ENCODE measurements at places on chromosomes 7 and 10.
A peak's percentile ranks its signal among the peaks of the same experiment; 100 is the strongest.

- DNase-seq: no peak
Measured at GRCh38 chr10:110101464-110102144, 93.8 kb downstream of the ADD3 start.

DNA sequence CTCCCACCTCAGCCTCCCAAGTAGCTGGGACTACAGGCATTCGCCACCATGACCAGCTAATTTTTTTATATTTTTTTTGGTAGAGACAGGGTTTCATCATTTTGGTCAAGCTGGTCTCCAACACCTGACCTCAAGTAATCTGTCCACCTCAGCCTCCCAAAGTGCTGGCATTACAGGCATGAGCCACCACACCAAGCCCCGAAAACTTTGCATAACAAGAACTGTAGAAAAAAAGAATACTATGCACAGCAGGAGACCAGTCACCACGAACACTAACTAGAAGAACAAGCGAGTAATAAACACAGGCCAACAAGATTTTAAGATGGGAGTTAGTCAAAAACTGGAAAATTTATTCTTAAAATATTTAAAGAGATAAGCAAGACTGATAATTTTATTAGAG is 447.0 kb downstream of the ETV1 start:
- DNase-seq: no peak

GRCh38 chr7:5502721-5503243 is 79.1 kb upstream of the TNRC18 start:
- DNase-seq: no peak

GRCh38 chr10:122347170-122347841 is 27.2 kb upstream of the PLEKHA1 start:
- DNase-seq: no peak

GRCh38 chr10:90461437-90462155 is 396.2 kb downstream of the HTR7 start:
- DNase-seq: no peak

- peak; percentile 42 for DNase-seq
Measured at GRCh38 chr10:104406715-104407650, 53.4 kb downstream of the CFAP58 start.

GRCh38 chr10:85604884-85605283 is 761.7 kb downstream of the GRID1 start:
- no peak for DNase-seq

- no peak for DNase-seq
Measured at GRCh38 chr7:92848851-92849250, 12.5 kb upstream of the CDK6 start.

DNA sequence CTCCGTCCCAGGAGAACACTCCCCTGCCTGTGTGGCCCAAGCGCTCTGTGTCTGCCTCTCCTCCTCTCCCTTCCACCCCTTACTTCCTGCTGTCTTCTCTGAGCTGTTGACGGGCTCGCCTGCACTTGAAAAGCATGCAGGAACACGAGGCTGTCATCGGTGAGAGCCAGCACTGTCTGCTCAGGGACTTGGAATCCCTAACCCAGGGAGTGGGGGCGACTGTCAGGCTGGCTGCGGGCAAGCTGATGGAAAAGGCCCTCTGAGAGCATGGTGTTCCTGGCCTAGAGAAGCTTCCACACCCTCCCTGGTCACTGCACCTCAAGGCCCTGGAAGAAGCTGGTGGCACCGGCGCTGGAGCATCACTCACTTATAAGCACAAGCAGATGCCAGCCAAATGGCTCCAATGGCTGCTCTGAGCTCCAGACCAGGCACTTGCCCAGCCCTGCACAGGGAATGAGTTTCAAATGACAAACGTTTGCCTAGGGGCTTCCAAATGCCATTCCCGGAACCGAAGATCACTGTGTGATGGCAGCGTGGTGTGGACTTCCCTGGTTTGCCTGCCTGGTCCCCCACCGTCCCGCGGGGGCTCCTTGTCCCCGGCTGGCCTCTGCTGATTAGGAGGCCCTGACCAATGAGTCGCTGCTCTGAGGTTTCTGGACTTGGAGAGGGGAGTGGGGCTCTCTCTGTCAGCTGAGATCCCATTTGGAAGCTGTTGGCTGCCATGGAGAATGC is 56.7 kb upstream of the EBF3 start:
- no peak for DNase-seq

GRCh38 chr10:32155075-32155516 is 98.9 kb upstream of the KIF5B start:
- peak; percentile 32 for DNase-seq

GRCh38 chr7:141072548-141073172 is 1.2 kb upstream of the TMEM178B start:
- DNase-seq: peak; percentile 31

- no peak for DNase-seq
Measured at GRCh38 chr7:99325001-99325493, 651 bp upstream of the ARPC1A start.

DNA sequence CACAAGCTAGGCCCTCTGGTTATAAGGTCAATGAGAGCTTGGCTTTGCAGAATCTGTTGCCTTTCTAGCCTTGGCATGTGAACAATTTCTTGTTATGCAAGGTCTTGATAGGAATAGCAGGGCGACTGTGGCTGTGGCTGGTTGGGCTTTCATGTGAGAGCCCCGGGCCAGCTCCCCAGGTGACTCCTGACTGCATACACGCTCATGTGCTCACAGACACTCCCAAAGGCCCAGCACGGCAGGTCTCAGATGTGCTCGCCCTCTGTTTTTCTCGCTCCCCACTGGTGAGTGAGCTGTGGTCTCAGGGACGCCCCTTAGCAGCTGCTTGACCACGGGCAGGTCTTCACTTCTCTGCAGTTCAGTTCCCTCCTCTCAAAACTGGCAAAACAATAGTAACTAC is 37.1 kb upstream of the ZNF32 start:
- DNase-seq: no peak

DNA sequence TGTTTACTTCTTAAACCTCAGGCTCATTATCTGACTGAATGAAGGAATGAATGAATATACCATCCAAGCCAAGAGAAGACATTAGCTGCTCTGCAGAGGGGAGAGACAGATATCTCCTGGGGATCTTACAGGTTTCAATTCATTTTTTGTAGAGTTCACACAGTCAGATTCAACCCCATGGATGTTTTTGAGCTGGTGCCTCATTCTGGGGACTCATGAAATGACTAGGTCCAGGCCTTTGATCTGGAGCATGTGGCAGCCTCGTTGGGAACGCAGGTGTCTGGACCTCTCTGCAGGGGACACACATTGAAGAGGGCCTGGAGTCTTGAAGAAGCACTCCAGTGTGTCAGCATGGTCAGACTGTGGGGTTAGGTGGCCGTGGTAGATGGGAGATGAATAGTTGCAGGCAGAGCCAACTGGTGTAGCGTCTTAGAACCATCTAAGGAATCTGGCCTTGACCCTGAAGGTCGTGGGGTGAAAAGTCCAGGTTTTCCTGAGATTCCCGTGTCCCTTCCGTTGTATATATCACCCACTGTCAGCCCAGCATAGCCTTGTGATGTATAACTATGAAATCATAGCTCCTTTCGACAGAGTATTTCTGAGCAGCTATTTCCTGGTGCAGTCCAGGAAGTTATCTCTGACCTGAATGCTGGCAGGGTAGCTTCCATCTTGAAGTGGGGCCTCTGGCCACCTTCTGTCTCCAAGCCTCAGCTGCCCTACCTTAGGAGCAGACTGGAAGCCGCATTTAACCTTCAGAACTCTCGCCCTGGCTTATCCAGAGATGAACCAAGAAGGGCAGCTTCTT is 22.3 kb downstream of the BTBD16 start:
- DNase-seq: no peak

DNA sequence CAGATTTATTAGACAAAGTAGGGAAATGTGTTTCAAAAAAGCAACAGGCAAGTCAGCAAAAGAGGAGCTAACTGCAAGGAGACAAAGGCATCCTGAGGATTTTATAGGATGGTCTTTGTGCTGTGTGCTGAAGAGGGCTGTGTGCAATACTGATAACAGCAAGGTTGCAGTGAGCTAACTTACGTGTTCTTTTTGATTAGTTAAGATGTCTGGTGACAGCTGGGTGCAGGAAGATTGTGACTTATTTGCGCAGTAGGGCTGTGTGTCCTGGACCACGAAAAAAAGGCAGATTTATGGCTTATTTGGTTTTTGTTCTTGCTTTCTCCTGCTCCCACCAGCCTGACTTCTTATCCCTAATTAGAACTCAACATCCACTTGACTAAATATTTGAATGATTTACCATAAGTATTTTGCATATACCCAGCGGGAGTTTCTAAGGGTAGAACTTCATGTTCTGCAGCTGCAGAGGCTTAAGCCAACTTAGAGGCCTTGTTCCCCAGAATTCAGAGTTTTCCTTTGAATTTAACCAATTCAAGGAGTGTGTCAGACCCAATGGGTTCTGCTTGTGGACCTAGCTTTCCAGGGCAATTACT is 119.0 kb downstream of the ANKRD26 start:
- DNase-seq: no peak

GRCh38 chr7:11601761-11602160 is 230.2 kb downstream of the THSD7A start:
- DNase-seq: no peak

- DNase-seq: no peak
Measured at GRCh38 chr7:130951976-130952876, 218.2 kb upstream of the KLF14 start.

DNA sequence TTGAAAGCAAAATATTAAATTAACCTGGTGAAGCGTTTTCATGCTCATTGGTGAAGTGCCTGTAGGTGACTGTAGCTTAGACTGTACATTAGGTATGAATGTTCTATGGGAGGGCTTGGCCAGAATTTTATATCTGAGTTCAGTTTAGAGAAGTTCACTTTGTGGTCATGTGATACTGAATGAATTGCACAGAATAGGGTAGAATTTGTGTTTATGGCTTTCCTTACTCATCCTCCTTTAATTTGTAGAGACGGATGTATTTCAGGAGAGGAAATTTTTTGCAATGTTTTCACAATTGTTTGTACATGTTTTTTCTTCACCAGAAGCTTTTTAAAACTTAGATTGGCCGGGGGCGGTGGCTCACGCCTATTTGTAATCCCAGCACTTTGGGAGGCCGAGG is 32.3 kb downstream of the REEP3 start:
- DNase-seq: no peak

DNA sequence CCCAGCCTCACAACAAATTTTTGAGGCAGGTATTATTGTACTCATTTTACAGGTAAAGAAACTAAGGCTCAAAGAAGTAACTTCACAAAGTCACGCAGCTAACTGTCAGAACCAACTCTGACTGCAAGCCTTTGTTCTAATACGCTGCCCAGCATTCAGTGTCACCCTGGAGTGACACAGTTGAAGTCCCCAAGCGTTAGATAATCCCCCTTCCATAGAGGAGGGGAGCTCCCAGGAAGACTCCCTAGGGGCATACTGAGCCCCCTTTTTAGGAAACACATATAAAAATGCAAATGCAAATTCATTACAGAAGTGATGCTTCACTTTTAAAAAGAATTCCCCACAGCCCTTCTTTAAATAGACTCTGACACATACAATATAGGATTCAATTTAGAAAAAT is 101.0 kb upstream of the MACROH2A2 start:
- no peak for DNase-seq

GRCh38 chr7:124192885-124193284 is 160.0 kb upstream of the TMEM229A start:
- no peak for DNase-seq

- no peak for DNase-seq
Measured at GRCh38 chr7:4809666-4810065, 34.2 kb downstream of the AP5Z1 start.

DNA sequence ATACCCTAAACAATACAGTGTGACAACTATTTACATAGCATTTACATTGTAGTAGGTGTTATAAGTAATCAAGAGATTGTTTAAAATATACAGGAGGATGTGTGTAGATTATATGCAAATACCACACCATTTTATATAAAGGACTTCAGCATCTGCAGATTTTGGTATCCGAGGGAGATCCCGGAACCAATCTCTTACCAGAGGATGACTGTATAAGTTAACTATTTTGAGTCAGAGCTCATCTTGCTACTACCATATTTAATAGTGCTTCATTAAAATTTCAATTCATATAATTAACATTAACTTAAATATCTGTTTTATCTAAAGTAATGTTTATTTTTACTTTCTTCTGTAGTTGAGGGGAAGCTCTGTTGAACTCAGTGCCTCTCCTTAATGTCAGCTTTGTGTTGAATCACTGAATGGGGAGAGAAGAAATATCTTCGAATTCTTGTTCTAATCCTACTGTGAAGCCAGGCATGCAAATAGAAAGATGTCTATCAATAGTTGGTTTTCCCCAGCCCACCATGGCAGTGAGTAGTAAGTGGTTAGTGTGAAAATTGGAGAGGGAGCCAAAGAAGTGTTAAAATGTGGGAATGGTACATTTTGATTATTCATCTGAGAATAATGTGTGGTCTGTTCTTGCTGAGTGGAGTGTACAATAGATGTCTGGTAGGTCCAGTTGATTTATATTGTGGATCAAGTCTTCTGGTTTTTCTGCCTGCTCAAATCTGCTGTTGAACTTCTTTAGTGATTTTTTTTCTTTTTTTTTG is 90.1 kb upstream of the CYP26C1 start:
- no peak for DNase-seq

DNA sequence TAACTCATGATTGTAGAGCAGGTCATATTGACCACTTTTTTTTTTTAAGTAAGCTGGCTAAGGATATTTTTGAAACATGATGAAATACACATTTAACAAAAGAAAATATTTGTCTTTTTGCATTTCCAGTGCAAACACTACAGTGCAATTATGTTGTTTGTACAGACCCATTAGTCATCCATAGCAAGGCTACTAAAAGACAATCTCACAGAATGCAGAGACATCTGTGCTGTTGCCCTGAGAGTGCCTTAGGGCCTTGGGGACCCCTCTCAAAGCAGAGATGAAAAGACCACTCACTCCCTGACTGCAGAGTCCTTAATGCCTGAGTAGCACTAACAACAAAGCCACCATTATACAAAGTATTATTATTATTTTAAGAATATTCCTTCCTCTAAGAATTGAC is 104.5 kb downstream of the NRCAM start:
- no peak for DNase-seq

DNA sequence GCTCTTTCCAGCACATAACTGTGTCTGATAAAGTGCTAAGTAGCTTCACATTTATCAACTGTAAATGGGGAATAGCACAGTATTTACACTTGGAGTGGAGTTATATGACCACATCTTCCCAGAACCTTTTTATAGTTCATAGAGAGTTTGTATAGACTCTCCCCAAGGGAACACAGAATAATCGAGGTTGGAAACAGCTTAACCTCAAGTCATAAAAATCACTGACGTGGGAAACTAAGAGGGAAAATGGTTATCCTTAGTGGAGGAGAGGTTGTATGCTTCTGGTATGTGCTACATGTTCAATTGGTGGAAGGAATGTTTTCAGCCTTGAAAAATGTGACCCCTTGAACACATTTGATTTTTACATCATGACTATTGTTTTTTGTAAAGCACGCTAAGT is 167.9 kb upstream of the KIAA1217 start:
- DNase-seq: no peak

DNA sequence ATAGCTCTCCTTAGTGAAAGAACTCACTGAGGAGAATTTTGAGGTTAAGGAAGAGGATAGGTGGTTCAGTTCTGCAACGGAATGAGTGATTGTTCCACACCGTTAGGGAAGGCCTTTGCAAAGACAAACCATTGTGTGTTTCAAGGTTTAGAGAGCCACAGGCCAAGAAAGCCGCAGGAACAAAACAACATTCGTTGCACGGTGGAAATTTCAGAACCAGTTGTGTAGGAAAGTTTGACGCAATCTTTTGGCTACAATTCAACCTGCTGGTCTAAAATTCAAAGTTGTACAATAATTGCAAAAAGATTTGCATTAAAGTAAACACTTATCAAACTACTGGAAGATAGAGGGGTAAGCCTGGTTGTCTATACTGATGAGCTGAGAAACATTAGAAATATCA is 91.4 kb downstream of the FAM107B start:
- peak; percentile 30 for DNase-seq
